ENCODE measurements at places on chromosomes 2 and 18.

GRCh38 chr2:123513351-123513750 lies 511.7 kb upstream of the CNTNAP5 start:
- no peak for DNase-seq

DNA sequence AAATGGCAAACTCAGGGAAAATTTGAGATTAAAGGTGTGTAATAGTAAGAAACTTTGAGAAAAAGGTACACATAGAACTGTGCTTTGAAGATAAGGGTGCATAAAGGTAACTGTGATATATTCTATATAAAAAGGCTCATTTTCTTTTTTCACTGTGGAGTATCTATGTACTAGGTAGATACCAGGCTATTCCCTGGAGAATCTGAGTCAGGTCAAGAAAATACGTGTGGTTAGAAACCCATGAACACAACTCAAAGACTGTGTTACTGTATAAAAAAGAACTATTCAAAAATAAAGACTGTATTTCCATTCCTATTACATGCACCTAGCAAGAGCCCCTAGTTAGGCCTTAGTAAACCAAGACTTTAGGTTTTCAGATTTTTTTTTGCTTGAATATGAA lies 100.1 kb upstream of the GRB14 start:
- no peak for DNase-seq

GRCh38 chr2:18096836-18097405 lies 218.5 kb downstream of the KCNS3 start:
- DNase-seq: no peak

- DNase-seq: no peak
These were observed 106.4 kb downstream of the PID1 start for GRCh38 chr2:229164545-229165249.

DNA sequence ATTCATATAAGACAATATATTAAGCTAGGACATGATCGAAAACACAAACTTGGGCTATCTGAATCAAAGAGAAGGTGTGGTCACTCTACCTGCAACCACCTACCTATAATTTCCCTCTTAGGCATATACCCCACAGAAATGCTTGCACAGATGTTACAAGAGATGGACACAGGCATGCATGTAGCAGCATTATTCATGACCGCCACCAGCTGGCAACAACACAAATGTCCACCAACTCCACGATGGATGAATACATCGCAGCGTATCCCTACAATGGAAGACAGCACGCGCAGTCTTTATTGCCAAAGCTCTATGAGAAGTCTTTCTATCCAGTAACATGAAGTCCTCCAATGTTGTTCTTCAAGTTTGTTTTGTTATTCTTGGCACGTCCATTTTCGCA lies 90.8 kb downstream of the ARL4C start:
- DNase-seq: no peak

DNA sequence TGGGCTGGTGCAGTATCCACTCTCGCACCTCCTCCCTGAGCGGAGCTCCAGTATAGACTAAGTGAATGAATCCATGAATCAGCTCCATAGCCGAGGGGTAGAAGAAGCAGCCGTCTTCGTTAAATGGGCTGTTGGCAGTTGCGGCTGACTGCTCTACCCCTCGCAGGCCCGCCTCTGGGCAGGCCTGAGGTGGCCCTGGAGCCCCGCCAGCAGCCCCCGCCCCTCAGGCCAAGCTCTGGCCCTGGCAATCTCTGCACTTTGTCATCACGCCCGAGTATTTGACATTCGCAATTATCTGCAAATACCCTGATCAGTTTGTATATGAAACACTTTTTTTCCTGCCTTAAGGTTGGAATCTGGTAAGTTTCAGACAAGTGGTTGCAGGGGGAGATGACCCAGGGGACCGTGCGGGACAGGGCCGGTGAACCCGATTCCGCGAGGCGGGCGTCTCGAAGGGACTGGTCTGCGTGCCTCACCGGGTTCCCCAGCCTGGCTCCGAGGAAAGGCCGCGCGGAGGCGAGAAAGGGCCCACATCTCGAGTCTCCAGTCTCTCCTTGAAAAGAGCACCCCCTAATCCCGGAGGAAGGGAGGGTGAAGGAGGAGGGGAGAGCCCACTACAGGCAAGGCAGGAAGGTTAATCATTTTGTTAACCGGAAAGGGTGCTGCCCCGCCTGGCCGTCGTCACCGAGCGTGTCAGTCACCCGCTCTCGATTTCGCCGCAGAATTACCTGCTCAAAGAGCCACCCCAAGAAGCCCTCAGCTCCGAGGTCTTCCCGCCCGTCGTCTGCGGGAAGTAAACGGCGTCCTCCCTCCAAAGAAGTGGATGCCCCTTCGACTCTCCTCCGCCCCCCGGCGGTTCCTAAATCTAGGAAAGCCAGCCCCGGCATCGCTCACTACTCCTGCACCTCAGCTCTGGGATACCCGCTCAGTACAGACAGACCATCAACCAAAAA lies 11.1 kb upstream of the SATB2 start:
- no peak for DNase-seq

- no peak for DNase-seq
These were observed 172.5 kb downstream of the FIGN start for GRCh38 chr2:163563336-163563735.

DNA sequence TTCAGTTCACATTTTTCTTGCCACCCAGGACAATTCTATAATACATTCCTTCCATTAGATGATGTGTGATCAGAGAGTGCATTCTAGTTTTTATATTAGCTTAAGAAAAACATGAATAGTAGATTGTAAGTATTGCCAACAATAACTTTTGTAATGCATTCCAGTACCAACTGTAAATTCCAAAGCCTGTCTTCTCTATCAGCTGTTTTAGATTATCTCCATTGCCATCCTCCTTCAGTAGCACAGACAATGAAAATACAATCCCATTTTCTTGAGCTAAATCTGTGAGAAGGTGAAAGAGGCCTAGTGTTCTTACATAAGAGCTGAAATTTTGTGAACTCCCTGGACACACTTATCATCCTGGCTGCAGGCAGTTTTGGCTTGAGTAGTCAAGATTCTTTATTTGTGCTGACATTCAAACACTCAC lies 103.9 kb downstream of the CCBE1 start:
- no peak for DNase-seq

GRCh38 chr18:74183130-74183529 lies 34.8 kb downstream of the TIMM21 start:
- DNase-seq: no peak

DNA sequence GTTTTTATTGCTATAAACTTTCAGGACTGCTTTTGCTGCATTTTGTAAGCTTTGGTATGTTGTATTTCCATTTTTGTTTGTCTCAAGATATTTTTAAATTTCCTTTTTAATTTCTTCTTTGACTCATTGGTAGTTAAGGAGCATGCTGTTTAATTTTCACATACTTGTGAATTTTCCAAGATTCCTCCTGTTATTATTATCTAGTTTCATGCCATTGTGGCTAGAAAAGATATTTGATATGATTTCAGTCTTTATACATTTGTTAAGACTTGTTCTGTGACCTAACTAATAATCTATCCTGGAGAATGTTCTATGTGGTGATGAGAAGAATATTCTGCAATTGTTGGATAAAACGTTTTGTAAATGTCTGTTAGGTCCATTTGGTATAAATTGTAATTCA lies 62.1 kb downstream of the NUP35 start:
- DNase-seq: no peak

DNA sequence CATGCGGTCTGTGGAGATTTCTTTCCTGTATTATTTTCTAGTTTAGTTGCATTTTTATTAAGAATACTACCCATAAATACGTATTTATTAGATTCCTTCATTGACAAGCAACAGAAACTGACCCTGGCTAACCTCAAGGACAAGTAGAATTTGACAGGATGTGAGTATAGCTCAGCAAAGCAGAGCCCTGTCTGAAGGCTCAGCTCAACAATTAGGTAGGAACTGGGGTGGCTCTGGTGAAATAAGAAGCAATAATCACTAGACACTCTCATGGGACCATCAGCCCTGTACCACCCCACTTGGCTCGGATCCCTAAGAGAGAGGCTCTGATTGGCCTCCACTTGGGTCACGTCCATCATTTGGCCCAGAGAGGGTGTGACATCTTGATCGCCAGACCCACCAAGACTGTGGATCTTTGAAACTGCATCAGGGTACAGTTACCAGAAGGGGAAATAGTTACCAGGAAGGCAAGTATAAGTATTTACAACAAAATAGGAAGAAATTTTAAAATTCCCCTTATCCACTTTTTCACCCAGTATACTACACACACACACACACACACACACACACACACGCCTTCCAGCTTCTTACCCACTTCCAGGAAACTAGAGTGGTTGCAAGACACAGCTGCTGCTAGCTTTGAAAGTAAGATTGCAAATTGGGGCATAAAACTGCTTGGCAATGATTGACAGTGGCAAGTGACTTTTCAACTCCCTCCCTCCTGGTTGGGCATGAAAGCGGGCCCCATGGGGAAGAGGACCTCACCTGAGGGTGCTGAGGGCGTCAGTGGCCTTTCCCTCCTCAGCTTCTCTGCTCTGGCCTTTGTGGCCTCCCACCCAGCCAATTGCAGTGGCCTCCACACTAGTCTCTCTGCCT lies 41.8 kb downstream of the KCTD18 start:
- no peak for DNase-seq

GRCh38 chr2:66790651-66791181 lies 355.8 kb downstream of the MEIS1 start:
- DNase-seq: no peak

DNA sequence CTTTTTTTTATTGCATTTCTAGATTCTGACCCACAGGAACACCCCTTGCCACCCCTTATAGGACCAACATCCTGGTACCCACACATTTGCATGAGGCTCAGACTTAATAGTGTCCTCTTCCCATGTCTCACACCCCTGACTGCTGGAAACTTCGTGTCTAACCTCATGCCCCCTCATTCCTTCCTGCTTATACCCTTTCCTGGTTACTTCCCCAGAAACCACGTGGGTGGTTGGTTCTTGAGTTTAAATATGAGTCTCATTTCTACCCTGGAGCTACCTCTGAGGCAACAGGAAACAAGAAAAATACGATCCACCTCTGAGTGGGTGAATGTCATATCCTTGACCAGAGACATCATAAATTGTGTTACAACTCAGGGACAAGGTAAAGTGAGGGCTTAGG lies 1.6 kb downstream of the TNP1 start:
- DNase-seq: no peak

- DNase-seq: no peak
These were observed 19.7 kb downstream of the PTPN18 start for GRCh38 chr2:130375291-130376266.

GRCh38 chr2:105677901-105678300 lies 66.8 kb upstream of the NCK2 start:
- no peak for DNase-seq

DNA sequence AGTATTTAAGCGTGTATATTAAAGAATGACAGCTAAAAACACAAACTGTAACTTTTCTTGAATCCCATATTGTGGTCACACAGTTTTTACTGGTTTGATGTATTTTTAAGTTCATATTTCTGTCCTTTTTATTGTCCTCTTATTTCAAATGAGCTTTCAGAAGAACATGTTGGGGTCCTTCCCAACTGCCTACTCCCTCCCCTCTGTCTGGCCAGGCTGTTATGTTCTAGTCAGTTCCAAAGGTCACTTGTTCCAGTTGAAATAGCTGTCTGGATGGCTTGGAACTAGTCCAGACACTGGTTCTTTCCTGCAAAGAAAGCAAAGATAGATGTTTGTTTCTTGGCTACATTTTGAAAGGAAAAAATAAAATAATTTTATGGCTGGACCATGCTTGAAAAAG lies 306.9 kb downstream of the GULP1 start:
- no peak for DNase-seq

DNA sequence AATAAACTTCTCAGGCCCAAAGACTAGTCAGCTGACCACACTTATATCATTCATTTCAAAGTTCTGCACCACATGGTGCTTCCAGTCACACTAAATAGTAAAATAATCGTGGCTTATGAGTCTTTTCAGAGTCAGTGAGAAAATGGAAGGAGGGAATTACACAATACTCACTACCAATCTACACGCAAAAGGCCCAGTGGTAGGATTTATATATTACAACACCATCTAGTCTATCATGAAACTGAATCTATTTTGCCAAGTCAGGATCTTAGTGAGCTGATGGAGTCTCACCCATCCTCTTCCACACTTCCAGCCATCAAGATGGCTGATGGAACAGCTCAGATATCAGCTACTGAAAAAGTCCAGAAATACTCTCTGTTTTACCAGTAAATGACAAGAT lies 21.9 kb downstream of the INO80D start:
- DNase-seq: no peak

DNA sequence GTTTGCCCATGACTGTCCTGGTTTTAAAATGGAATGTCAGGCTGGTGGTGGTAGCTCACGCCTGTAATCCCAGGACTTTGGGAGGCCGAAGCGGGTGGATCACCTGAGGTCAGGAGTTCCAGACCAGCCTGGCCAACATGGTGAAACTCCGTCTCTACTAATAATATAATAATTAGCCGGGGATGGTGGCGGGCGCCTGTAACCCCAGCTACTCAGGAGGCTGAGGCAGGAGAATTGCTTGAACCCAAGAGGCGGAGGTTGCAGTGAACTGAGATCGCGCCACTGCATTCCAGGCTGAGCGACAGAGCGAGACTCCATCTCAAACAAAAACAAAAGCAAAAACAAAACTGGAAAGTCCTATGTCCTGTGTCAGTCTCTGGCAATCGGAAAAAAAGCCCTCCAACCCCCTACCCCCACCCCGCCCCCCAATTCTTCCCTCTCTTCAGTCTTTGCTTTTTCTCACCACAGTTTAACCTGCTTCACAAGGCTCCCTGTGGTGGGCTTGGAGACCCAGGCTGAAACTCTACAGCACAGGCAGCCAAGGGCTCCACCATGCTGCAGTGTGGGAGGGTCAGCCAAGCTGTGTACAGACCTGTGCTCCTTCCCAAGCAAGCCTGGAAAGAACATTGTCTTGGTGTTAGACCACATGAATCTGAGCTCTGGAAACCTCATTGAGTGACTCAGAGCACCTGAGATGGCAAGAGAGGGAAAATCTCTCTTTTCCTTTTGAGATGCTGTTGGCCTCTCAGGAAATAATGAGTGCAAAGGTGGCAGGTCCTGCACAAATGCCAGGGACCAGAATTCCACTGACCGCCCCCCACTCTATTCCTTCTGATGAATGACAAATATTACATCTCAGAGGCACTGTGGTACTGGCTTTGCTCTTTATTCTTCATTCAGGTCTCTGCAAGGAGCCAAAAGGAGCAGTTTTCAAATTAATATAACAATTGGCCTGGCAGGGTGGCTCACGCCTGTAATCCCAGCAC lies 16.7 kb downstream of the MYCN start:
- no peak for DNase-seq

- DNase-seq: no peak
These were observed 29.2 kb downstream of the CAPN14 start for GRCh38 chr2:31188131-31188530.

DNA sequence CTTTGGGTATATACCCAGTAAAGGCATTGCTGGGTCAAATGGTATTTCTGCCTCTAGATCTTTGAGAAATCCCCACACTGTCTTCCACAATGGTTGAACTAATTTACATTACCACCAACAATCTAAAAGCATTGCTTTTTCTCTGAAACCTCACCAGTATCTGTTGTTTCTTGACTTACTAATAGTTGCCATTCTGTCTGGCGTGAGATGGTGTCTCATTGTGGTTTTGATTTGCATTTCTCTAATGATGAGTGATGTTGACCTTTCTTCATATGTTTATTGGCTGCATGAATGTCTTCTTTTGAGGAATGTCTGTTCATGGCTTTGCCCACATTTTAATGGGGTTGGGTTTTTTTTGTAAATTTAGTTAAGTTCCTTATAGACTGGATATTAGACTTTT lies 382.6 kb upstream of the ZNF804A start:
- no peak for DNase-seq
